ENCODE measurements at places on chromosomes 12 and 14.

- no peak for DNase-seq
Measured at GRCh38 chr12:72144553-72144952, 127.6 kb upstream of the TRHDE start.

DNA sequence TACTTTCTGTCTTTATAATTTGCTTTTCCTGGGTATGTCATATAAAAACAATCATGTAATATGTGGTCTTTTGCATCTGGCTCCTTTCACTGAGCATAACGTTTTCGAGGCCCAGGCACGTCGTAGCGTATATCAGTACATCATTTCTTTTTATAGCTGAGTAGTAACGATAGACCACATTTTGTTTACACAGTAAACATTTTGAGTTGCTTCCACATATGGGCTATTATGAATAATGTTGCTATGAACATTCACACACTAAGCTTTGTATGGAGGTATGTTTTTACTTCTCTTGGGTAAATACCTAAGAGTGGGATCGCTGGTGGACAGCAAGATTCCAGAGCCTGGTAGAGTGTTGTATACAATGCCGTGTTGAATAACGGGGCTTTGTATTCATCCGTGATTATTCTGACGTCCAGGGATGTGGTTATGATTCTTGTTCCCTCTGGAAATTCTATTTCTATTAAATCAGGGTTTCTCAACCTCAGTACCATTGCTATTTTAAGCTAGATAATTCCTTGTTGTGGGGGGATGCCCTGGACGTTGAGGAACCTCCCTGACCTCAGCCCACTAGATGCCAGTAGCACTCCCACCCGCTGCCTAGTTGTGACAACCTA lies 38.9 kb upstream of the CIT start:
- no peak for DNase-seq

DNA sequence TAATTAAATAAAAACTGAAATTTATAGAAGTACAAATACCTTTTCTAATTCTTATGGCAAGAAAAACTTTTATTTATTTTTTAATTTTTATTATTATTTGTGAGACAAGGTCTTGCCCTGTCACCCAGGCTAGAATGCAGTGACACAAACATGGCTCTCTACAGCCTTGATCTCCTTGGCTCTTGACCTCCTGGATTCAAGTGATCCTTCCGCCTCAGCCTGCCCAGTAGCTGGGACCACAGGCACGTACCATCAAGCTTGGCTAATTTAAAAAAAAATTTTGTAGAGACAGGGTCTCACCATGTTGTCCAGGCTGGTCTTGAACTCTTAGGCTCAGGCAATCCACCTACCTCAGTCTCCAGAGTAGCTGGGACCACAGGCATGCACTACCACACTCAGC lies 47.4 kb downstream of the COCH start:
- DNase-seq = no peak

- peak; percentile 16 for DNase-seq
Measured at GRCh38 chr12:50505675-50506530, 1.1 kb downstream of the DIP2B start.

DNA sequence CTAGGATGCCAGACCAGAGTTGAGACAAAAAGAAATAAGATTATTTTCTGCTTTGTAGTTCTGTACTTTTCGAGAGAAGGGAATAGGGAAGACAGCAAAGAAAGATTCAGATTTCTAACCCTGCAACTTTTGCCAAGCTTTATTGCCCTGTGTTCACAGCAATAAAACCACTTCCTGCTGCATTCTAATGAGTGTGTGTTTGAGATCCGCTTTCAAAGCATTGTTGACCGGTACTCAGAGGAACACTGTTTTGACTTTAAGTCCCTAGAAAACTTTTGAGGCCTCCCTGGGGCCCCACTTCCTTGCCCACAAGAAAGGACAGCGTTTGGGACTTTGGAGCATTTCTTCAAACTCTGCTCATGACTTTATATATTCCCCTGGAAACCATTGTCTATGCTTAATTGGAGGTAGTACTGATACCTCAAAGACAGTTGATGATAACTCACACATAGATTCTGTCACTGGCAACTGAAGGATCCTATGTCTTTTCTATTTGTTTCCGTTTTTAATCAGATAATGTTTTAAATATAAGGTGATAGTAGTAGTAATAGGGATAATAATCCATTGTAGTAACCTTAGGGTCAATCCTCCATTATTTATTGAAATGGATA lies 1.3 kb downstream of the RNASE6 start:
- DNase-seq = no peak

DNA sequence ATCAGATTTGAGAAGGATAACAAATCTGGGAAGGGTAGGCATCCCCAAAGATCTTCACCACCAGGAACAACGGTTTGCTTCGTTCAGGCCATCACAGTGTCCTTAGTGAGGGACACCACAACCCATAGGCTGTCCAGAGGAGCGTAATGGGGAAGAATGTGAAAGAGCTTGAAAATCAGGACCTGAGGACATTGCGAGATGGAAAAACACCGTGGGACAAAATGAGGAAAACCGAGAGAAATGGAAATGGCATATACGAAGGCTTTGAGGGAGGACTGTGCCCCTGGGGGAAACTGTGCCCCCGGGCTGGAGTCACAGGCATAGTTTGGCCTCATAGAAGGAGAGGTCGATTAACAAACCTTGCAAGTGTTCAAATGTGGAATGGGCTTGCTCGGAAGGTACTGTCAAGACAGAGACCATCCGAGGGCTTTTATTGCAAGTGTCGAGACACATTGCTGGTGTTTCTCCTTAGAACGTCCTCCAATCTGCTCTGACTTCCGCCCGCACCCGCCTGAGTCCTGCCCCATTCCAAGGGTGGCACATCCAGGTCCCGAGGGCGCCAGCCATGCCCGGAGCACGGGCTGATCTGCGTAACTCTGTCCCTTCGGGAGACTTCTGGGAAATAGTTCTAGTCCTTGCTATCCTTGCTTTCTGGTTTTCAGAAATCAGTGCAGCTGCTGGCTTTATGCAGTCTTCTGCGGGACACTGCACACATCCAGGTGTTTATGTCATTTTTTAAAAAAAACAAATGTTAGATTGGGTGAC lies 885 bp upstream of the PALS1 start:
- DNase-seq = peak; percentile 44

DNA sequence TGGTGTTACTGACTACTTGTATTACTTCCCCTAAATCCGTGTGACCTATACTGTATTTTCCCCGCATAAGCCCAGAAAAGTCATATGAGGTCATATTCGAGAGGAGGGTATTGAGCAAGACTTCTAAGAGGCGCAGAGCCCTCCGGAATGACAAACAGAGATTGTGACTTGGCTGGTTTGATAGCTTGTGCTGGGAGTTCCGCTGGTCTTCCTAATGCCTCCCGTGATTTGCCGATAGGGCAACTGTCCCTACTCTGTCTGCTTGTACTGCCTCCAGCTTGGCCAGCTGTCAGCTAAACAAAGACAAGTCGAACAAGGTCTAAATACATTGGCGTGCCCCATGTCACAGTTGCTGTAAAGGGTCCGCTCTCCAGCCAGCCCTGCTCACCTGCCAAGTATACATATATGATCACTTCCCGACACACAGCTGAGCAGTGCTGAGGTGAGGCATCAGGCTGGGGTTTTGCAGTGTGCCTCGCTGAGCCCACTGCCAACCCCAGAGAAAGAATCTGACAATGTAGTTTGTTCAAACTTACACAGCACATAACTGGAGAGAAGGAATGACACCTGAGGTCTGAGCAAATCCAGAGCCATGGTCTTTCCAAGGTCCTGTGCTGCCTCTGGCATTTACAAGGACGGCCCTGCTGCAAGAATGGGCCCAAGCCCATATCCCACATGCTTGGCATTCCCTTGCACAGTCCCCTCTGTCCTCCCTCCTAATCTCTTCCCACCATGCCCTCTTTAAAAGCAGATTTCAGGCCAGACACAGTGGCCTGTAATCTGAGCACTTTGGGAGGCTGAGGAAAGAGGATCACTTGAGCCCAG lies 23.7 kb downstream of the LGMN start:
- no peak for DNase-seq

GRCh38 chr14:21267886-21268616 lies 1.2 kb downstream of the HNRNPC start:
- DNase-seq = no peak

GRCh38 chr12:127592245-127592644 lies 674.7 kb upstream of the TMEM132C start:
- no peak for DNase-seq

DNA sequence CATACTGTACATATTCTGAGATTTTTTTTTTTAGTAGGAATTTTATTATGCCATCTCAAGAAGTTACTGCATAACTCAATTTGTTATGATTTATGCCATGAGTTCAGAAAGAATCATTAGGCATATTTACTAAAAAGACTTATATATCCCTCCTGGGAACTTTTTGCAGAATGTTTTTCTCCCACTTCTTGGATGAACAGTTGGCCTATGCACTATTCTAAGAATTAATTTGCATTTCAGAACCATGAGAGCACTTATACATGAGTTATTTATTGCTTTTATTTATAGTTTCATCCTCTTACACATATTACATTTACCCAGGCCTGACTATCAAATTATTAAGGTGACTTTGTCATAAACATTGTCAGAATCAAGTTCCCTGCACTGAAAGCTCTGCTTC lies 6.3 kb upstream of the LRIG3 start:
- no peak for DNase-seq

DNA sequence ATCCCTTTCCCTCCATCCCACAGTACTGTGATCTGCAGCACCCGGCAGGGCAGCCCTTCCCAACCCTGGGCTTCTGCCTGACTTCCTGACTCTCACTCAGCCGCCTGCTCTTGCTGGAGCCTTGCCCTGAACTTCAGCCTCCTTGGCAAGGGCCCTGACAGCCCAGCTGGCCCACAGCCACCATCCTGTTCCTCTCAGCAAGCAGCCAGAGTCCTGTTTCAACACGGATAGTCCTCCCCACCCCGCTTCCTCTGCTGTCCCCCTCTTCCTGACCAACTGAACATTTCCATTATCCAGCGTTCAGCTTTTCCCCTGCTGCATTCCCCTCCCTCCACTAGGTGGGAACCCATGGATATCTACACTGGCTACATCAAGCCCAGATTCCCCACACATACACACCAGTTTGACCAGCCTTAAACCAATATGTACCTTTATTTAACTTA lies 74.0 kb upstream of the MDM1 start:
- peak; percentile 87 for DNase-seq

DNA sequence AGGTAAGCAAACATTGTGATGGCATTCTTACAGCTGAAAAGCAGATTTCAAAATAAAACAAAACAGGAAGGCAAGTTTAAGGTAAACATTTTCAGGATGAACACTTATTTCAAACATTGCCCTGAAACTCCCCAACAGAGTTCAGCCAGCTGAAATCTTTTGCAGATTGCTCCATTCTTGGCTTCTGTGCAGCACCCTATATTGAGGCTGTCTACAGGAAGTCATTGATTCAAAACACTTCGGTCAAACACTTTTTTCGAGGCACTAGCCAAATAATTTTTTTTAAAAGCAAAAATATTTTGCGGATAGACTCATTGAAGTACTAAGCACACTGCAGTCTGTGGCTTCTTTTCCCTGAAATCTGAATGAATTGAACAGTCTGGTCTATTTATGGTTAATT lies 318.1 kb upstream of the PDE3A start:
- DNase-seq = no peak

GRCh38 chr14:76168531-76168930 lies 16.8 kb downstream of the GPATCH2L start:
- DNase-seq = no peak

DNA sequence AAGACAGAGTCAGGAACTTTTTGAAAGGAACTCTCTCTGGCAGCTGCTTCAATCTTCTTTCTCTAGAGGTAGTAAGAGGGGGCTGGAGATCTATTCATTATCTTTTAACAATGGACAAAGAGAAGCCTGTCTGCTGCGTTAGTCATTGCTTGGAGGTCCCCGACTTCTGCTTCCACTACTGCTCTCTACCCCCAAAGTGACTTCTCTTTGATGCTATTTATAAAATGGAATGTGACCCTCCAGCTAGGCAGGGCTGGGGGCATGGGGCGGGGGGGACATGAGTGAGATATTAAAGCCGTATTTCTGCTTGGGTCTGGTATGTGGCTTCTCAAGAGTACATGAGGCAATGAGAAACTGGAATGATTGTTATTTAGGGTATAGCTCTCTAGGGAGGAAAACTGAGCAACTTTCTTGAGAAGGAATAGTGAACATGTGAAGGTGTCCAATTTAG lies 41.4 kb upstream of the NUDT4 start:
- DNase-seq = no peak

GRCh38 chr12:52366738-52367485 lies at the start of gene KRT85:
Gene KRT85, minus strand, starts transcription at chr12:52367481. Its CDS starts 76 bp downstream, at chr12:52367405.
- no peak for DNase-seq

DNA sequence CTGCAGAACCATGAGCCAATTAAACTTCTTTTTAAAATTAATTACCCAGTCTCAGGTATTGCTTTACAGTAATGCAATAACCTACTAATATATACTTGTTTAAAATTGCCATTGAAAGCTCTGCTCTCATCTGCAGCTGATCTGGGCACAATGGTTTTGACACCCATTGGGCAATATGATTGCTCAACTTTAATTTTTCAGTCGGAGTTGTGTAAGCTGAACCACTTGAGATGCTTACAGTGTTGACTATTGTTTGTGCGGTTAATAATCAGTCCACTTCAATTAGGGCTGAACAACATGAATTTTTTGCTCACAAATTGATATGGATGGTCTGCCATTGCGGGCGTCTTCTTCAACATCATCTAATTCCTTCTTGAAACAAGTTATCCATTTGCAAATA lies 18.0 kb upstream of the OR4K5 start:
- DNase-seq = no peak

GRCh38 chr14:102255401-102256190 lies 49.4 kb downstream of the MOK start:
- DNase-seq = no peak

DNA sequence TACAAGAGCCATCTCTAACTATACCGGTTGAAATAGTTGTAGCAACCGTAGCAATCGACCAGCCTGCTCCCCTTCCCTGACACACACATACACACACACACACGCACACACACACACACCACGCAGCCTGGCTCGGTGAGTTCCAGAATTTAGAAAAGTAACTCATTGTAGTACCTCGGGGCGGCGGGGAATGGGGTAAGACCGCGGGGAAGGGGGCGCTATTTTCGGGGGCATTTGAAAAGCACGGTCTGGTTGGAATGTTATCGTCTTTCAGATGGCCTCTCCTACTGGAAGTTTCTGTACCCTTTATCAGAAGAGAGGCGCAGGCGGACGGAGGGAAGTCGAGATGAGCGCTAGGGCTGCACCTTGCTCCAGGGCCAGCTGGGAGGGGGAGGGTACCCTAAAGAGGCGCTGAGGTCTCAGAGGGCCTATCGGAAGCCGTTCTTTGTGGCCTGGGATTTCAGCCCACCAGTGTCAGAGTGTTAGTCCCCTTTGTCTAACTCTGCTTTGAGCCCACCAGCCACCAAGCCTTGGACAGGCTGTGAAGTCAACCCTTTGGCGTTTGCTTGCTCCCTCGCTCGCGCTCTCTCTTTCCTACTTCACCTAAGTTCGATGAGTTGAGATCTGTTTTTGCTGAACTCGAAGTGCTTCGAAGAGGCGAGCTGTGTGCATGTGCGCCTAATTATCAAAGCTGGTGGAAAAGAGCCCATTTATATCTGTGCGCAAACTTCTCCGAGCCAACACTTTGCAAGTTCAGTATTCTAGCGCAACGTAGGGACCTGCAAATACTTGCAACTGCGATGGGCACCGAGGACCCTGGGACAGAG lies 837 bp downstream of the COL2A1 start:
- DNase-seq = no peak

Measured in AG20443 (cell line).